ENCODE measurements at places on chromosomes 12 and 14. TPM values are rescaled to one million over a fixed set of nuclear protein-coding genes. Genes with fewer than 3 reads are reported as not detected.

DNA sequence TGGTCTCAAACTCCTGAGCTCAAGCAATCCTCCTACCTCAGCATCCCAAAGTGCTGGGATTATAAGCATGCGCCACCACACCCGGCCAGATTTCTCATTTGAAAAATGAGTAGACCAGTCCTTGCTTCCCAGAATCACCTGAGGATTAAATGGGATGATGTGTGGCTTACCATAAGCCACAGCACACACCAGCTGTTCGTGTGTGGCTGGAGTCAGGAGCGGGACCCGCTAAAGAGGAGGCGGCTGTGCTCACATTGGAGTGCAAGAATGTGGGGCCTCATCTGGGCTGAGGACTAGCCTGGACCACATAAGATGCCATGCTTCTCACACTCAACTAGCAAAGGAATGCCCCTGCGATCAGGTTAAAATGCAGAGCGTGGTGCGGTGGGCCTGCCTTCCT lies 6.7 kb upstream of the ALDH2 start:
- H3K27me3 ChIP-seq: peaks cover 6% of the 10 kb centered on the region
- DNase-seq: no peak
- no peak overlapping the region for H3K4me3 ChIP-seq
- peaks cover 14% of the 10 kb centered on the region for H3K4me1 ChIP-seq
- H3K36me3 ChIP-seq: peaks cover 3% of the 10 kb centered on the region
- H3K27ac ChIP-seq: no peak overlapping the region

GRCh38 chr12:1741154-1741949 lies 50.5 kb downstream of the ADIPOR2 start:
- no peaks in the 10 kb centered on the region for H3K27me3 ChIP-seq
- peaks cover 12% of the 10 kb centered on the region for H3K36me3 ChIP-seq
- no peak overlapping the region for H3K27ac ChIP-seq
- no peak overlapping the region for H3K4me3 ChIP-seq
- H3K4me1 ChIP-seq: peaks cover 53% of the 10 kb centered on the region
- DNase-seq: no peak

DNA sequence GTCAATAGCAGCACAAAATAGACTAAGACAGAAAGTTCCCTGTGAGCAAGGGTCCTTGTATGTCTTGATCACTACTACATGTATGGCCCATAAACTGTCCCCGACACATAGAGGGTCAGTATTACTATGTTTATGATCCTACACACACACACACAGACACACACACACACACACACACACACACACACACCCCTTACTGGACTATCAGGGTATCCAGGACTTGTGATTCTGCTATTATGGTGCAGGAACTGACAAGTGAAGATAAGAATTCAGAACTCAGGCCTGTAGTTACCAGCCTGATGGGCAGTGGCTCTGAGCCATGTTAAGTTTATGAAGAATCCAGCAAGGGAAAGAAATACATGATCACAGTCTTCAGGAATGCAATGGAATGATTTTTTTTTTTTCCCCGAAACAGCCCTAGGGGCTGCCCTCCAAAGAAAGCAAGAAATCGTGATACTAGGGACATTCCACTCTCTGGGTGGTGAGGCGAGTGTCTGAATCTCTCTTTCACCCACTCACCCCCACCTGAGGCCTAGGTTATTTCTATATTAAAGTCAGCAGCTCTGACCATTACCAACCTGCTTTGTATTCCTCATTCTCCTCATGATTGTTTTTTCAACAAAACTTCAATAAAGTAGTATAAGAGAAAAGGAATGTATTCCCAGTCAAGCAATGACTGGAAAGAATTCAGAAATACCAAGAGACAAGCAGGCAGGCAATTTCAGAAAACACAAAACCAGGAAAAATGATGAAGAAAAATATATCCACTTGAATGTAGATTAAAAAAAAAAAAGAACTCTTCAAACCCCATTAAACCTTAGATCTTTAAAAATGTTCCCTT lies 105.8 kb downstream of the AVPR1A start:
- no peak overlapping the region for H3K4me3 ChIP-seq
- peaks cover 3% of the 10 kb centered on the region for H3K27me3 ChIP-seq
- DNase-seq: no peak
- no peaks in the 10 kb centered on the region for H3K4me1 ChIP-seq
- no peaks in the 10 kb centered on the region for H3K36me3 ChIP-seq
- no peak overlapping the region for H3K27ac ChIP-seq

The LRTM2 gene
- not detected for total RNA-seq

The BHLHE41 gene
- total RNA-seq: not detected

GRCh38 chr12:14900521-14901227 lies 15.0 kb upstream of the MGP start:
- no peaks in the 10 kb centered on the region for H3K36me3 ChIP-seq
- no peak for DNase-seq

Measured in activated CD8-positive, alpha-beta T cell treated with anti-CD3 and anti-CD28 coated beads for 36 hours (primary cell).